Right renal cortex interstitium (tissue), 3 donors: ENCODE measurements at places on chromosomes 4 and X. TPM values are rescaled to one million over a fixed set of nuclear protein-coding genes. Genes with fewer than 3 reads are reported as not detected.

DNA sequence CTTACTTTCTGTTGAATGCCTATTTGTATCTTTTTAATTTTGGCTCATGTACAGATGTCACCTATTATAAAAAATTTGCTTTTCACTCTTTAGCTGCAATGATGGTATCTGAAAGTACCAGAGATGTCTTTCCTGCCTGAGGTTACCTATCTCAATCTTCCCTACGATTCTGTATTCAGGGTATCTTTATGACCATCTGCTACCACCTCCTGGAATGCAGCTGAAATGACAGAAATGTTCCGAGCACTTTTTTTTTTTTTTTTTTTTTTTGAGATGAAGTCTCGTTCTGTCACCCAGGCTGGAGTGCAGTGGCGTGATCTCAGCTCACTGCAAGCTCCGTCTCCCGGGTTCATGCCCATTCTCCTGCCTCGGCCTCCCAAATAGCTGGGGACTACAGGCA is 136.4 kb downstream of the REPS2 start:
- no peak for DNase-seq

Gene NWD2
- polyA plus RNA-seq, result 0.25 TPM

Gene MAGEC3
- 0.28 TPM for polyA plus RNA-seq

Gene SERPINA7
- polyA plus RNA-seq, result 0.40 TPM

Gene MED12
- 35.3 TPM for polyA plus RNA-seq
